NCI-H2081 treated with DMSO at 0.1 percent for 48 hours (cell line): ENCODE measurements at places on chromosomes 6 and 20.

DNA sequence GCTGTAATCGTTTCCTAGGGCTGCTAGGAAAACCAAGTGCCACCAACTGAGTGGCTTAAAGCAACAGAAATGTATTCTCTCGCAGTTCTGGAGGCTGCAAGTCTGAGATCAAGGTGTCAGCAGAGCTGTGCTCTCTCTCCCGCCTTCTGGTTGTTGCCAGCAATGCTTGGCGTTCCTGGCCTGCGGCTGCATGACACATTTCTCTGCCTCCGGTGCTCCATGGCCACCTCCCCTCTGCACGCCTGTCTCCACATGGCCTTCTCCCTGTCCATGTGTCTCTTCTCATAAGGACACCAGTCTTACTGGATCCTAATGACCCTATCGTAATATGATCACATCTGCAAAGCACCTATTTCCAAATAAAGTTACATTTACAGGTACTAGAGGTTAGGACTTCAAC is 91.7 kb upstream of the AKAP12 start:
- DNase-seq: no peak

GRCh38 chr6:88298066-88298845 is 132.1 kb upstream of the CNR1 start:
- no peak for DNase-seq

DNA sequence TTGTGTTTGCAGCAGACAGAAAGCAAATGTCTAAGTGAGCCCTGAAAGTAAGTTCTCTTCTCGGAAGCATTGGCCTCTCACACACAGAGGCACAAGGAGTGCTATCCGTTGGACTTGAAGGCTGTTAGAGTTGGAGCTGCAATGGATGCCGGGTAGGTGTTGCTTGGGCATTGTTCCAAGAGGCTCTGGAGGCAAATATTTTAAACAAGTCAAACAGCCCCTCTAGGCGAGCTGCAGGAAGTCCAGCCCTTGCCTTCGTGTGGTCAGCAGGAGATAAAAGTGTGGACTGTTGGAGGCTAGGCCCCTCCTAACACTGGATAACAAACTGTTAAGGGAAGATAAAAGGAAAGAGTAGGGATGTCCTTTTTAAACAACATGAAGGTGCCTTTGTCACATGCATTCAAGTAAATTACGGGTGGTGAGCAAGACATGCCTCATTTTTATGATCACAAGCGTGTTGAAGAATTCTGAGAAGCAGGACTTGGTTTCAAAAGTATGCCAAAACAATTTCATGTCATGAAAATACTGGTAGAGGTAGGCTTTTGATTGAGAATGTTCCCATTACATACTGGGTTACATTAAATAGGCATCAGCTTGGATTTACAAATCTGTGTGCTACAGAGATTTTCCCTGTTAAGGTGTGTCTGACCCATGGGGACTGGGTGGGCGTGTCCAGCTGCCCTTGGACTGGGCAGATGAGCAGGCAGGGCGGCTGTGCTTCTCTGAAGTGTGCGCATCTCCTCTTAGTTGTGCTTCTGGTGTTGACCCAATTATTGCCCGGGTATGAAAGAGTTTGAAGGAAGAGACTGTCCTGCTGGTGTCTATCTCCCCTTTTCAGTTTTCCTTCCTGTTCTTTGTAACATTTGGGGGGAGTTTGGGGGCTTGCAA is 57.5 kb downstream of the RREB1 start:
- DNase-seq: no peak

DNA sequence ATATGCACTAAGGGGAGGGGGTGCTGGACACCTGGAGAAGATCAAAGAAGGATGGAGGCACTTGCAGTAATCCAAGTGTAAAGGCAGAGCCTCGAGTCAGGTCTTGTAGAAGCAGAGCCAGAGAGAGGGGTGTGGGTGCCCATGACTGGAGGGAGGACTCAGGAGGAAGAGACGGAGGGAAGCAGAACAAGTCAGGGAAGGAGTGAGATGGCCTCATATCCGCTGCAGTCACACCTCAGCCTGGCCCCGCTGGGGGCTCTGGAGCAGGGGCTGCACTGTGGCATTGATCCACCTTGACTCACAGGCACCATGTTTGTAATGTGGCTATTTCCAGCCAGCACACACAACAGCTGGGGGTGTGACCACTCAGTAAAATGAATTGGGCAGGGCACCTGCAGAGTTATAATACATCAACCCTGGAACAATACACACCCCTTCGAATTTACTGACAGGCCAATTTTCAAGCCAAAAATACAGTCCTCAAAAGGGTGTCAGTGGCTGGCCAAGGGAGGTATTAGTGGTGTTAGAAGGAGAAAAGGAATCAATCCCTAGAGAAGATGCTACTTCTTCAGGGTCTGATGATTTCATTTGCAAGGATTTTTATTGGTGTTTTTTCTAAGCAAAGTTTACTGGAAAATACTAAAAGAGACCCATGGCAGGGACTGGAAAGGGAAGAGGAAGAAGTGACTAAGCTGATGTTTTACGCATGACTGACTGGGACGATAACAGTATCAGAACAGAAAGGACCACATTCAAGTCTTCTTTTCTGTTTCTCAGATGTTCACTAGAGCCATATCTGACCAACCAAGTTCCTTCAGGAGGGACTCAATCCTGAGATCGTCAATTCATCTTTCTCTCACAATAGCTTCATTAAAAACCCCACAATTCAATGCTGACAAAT is 18.9 kb upstream of the NXT1 start:
- no peak for DNase-seq

- DNase-seq: no peak
Measured at GRCh38 chr6:116467096-116467495, 5.9 kb downstream of the CALHM6 start.

DNA sequence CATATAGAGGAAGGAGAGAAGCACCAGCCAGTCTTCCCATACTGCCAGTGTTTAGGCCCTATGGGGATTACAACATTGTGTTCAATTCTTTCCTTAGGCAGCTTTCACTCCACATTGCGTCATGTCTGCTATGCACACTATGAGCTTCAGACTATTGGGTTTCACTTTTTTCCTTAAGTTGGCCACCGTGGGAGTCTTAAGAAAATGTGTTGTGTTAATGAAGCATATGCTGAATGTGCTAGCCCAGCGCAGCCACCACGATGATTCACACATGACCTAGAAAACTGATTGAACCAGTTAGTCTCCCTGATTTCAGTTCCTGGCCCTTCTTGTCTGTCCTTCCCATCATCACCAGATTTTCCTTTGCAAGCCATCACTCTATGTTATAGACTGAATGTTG is 21.5 kb downstream of the TUBB2B start:
- no peak for DNase-seq

DNA sequence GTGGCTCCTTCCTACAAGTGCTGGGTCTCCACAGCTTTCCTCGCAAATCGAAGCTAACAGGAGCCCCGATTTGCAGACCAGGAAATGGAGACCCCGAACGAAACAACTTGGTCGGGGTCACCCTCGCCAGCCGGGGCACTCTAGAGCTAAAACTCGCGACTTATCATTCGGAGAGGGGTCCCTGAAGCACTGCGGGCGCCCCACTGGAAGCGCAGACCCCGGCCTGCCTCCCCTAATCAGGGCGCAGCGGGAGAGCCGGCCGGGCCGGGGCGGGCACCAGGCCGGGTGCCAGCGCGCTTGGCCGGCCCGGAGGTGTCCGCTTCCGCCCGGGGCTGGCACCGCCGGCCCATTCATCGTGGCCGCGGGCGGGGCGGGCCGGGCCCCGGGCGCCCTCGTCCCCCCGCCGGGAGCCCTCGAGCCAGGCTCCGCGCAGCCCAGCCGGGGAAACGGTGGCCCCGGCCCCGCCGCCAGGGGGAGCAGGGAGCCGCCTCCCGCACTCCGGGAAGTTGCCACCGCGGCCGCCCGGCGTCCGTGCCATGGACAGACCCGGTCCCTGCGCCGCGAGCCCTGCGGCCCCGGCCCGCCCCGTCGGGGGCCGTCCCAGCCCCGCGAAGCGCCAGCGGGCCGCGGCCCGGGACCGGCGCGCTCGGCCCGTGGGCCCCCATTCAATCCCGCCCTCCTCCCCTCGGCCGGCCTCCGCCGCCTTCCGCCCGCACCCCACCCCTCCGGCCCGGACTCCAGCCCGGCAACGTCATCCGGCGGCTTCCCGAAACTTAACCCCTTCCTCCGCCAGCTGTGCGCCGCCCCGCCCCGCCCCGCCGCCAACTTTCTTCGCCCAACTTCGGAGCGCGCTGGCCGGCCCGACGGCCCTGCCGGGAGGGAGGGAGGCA is 961 bp downstream of the RRBP1 start:
- DNase-seq: no peak

GRCh38 chr20:48630342-48631075 is 197.3 kb downstream of the PREX1 start:
- DNase-seq: no peak

DNA sequence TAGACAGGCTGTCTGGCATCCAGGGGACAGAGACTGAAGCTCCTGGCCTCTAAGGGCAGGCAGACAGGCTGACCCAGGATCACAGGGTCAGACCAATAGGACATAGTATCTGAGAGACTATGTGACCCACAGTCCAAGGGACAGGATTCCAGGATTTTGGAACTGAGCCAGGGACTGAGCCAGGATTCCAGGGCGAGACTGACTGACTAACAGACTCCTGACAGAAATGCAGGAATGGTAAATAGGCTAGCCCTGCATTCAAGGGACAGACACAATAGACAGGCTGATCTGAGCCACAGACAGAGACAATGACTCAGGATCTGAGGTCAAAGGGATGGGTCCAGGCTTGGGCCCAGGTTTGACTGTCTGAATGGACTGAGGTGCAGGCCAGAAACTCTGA is 19.8 kb downstream of the XKR7 start:
- no peak for DNase-seq
